ENCODE measurements at places on chromosomes 3 and 15. TPM values are rescaled to one million over a fixed set of nuclear protein-coding genes. Genes with fewer than 3 reads are reported as not detected.

Gene SLC9C1
- 1.5 TPM for total RNA-seq

Gene ALDH1A2
- 1.4 TPM for total RNA-seq

Gene SERINC4
- total RNA-seq = 0.36 TPM

Gene SI
- total RNA-seq = 2.0 TPM

Gene SLC28A1
- total RNA-seq = not detected

Gene KLHL6
- 0.12 TPM for total RNA-seq

Gene RETNLB
- total RNA-seq = not detected

Gene UBE3A
- 118 TPM for total RNA-seq

Gene SCG3
- 6.4 TPM for total RNA-seq

Gene LSAMP
- 20.7 TPM for total RNA-seq

Gene C2CD4A
- 0.17 TPM for total RNA-seq

Gene ZFYVE19
- total RNA-seq = 25.2 TPM

Gene REC114
- not detected for total RNA-seq

Gene PLA2G4F
- 0.60 TPM for total RNA-seq

Gene ROBO2
- total RNA-seq = 83.8 TPM

Gene LRRC34
- 6.6 TPM for total RNA-seq

Gene DNASE1L3
- total RNA-seq = not detected

Gene CPA3
- not detected for total RNA-seq

Gene POLG
- 156 TPM for total RNA-seq

Gene TRIM42
- total RNA-seq = not detected

Gene TRH
- total RNA-seq = 0.36 TPM

Gene INSYN1
- 4.5 TPM for total RNA-seq

Gene SLC27A2
- 10.6 TPM for total RNA-seq

Gene EPHB3
- total RNA-seq = 11.7 TPM

Gene EPB42
- not detected for total RNA-seq

Gene CASR
- total RNA-seq = 2.5 TPM

Gene EPHA6
- 17.3 TPM for total RNA-seq

Gene NANOGP8
- 0.36 TPM for total RNA-seq

Gene HCN4
- 5.1 TPM for total RNA-seq

Gene GOLGA6A
- 0.89 TPM for total RNA-seq

Gene SLC28A2
- total RNA-seq = 1.2 TPM

Gene ARL13B
- 15.1 TPM for total RNA-seq

Gene SLC38A3
- 44.7 TPM for total RNA-seq

Gene GOLGA6L7
- not detected for total RNA-seq

Gene ADGRG7
- total RNA-seq = 1.4 TPM

Gene LDHAL6B
- not detected for total RNA-seq

Gene KATNBL1
- 63.0 TPM for total RNA-seq

Gene RGMA
- total RNA-seq = 11.8 TPM

Gene IGSF10
- 1.8 TPM for total RNA-seq

Gene SST
- 52.5 TPM for total RNA-seq

Gene FANCI
- 66.5 TPM for total RNA-seq

Gene HCLS1
- 0.46 TPM for total RNA-seq

Gene PYGO1
- total RNA-seq = 21.8 TPM

Gene SLC12A8
- 9.2 TPM for total RNA-seq

Gene FMN1
- 0.41 TPM for total RNA-seq

Gene H1-8
- not detected for total RNA-seq

Gene CA12
- 0.58 TPM for total RNA-seq

Gene FGD5
- 0.09 TPM for total RNA-seq

Gene COLQ
- total RNA-seq = 9.2 TPM

Gene DUOXA2
- not detected for total RNA-seq

Gene INKA1
- not detected for total RNA-seq

Gene SPTBN5
- 6.6 TPM for total RNA-seq

Gene UBE2E2
- 32.5 TPM for total RNA-seq

Measured in progenitor cell of endocrine pancreas (in vitro differentiated cells).